ENCODE measurements at places on chromosomes 1 and 21.

- DNase-seq: peak; percentile 34
These were observed at the start of gene ZFP69 for GRCh38 chr1:40476924-40477677. Gene ZFP69, plus strand, starts transcription at chr1:40477290. Its CDS starts 2,072 bp downstream, at chr1:40479362.

GRCh38 chr1:114455102-114455785 lies 55.8 kb downstream of the TRIM33 start:
- DNase-seq: no peak

DNA sequence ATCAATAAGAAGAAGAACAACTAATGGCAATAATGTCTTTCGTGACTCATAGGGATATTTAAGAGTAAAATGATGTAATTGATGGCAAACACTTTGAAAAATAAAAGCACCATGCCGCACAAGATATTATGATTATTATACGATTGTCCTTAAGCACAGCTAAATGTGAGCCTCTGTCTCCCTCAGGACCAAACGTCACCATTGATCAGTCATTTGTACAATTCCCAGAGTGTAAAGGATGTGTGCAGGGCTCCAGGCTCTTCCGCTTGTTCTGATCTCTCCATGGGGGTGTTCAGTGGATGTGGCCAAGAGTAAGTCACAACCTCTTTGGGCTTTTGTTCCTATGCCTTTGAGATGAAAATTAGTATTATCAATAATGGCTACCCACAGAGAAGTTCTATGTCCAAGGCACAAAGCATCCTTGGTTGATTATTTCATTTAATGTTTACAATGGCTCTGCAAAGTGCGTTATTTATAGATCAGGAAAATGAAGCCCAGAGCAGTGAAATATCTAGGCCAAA lies 17.7 kb upstream of the C1orf87 start:
- DNase-seq: no peak

- DNase-seq: no peak
These were observed 353.9 kb upstream of the PKN2 start for GRCh38 chr1:88330201-88330600.

GRCh38 chr1:153058154-153058553 lies 842 bp upstream of the SPRR2A start:
- no peak for DNase-seq

DNA sequence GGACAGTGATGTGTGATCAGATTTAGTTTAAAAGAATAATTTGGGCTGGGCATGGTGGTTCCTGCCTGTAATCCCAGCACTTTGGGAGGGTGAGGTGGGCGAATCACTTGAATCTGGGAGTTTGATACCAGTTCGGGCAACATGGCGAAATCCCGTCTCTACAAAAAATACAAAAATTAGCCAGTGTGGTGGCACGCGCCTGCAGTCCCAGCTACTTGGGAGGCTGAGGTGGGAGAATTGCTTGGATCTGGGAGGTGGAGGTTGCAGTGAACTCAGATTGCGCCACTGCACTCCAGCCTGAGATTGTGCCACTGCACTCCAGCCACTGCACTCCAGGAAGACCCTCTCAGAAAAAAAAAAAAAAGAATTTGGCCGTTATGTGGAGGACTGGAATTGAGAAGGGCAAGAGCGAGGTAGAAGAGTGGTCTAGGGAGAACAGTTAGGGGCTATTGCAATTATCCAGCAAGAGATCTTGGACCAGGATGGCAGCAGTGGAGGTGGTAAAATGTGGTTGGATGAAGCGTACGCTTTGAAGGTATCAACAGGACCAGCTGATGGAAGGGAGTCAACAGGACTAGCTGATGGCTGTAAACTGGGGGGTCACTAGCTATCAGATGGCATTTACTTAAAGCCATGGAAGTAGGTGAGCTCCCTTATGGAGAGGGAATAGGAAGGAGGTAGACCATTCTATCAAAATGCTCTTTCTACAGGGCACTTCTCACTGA lies 9.6 kb downstream of the BTBD19 start:
- DNase-seq: no peak

DNA sequence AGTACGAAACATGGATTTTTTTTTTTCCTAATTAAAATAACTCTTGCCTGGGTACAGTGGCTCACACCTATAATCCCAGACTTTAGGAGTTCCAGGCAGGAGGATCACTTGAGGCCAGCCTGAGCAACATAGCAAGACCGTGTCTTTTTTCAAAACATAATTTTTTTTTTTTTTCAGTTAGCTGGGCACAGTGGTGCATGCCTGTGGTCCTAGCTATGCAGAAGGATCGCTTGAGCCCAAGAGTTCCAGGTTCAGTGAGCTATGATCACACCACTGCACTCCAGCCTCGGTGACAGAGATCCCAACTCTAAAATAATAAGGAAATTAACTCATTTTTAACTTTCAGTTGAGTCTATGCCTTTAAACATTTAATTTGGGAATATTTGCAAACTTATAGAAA lies 170.1 kb downstream of the NEK7 start:
- DNase-seq: no peak

DNA sequence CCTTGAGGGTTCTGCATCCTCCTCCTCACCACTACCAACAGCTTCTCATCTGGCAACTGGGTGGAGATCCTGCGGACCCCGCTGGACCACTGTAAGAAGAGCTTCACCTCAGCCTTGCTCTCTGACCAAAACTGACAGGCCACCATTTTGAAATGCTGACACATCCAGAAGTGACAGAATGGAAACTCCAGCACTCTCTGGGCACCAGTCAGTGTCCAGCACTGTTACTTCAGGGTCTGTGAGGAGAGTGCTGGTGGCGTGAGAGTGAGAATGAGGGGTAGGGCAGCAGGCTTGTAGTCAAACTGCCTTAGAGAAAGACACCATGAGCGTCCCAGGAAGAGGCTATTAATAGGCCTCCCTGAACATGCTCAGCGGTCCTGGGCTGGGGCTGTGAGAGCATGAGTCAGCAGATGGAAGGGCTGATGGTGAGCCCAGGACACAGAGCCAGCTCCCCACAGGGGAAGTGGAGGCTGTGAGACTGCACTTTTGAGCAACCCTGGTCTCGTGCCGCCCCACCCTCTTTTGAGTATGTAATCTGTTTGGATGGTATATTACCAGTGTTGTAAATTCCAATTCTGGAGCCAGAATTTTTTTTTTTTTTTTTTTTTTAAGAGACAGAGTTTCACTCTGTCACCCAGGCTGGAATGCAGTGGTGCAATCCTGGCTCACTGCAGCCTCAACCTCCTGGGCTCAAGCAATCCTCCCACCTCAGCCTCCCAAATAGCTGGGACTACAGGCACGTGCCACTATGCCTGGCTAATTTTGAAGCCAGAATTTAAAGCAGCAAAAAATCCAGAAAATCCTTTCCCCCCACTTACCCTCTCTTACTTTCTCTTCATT lies 34.4 kb upstream of the SLC30A1 start:
- peak; percentile 66 for DNase-seq

GRCh38 chr1:184002071-184002470 lies 35.5 kb downstream of the COLGALT2 start:
- no peak for DNase-seq

GRCh38 chr1:107057197-107058133 lies 991 bp downstream of the PRMT6 start:
- no peak for DNase-seq

- no peak for DNase-seq
These were observed 65.9 kb downstream of the CLIC6 start for GRCh38 chr21:34734696-34735095.

GRCh38 chr1:109817881-109818270 lies 54.2 kb upstream of the EPS8L3 start:
- DNase-seq: no peak

DNA sequence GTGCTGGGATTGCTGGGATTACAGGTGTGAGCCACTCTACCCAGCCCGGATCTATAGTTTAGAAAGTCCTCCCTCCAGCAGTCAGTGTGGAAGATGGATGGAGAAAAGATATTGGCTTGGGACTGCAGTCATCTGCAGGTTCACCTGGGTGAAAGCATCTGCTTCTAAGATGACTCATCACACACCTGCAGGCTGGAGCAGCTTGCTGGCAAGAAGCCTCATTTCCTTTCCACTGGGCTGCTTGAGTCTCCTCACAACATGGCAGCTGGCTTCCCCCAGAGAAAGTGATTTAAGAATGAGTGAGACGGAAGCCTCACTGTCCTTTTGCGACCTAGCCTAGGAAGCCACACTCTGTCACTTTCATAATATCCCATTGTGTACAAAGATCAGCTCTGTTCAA lies 50.0 kb downstream of the FOXO6 start:
- DNase-seq: no peak

DNA sequence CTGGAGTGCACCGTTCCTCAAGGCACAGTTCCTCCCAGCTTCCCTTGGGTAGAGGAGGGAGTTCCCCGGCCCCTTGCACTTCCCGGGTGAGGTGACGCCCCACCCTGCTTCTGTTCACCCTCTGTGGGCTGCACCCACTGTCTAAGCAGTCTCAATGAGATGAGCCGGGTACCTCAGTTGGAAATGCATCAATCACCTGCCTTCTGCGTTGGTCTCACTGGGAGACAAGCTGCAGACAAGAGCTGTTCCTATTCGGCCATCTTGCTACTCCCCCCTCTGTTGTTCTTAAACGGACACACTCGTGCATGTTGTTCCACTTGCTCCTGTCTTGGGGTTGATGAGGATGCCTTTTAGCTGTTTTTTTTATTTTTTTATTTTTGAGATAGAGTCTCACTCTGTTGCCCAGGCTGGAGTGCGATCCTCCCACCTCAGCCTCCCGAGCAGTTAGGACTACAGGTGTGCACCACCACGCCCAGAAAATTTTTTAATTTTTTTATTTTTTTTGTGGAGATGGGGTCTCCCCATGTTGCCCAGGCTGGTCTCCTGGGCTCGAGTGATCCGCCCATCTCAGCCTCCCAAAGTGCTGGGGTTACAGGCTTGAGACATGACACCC lies 3.0 kb upstream of the MORC3 start:
- DNase-seq: no peak

DNA sequence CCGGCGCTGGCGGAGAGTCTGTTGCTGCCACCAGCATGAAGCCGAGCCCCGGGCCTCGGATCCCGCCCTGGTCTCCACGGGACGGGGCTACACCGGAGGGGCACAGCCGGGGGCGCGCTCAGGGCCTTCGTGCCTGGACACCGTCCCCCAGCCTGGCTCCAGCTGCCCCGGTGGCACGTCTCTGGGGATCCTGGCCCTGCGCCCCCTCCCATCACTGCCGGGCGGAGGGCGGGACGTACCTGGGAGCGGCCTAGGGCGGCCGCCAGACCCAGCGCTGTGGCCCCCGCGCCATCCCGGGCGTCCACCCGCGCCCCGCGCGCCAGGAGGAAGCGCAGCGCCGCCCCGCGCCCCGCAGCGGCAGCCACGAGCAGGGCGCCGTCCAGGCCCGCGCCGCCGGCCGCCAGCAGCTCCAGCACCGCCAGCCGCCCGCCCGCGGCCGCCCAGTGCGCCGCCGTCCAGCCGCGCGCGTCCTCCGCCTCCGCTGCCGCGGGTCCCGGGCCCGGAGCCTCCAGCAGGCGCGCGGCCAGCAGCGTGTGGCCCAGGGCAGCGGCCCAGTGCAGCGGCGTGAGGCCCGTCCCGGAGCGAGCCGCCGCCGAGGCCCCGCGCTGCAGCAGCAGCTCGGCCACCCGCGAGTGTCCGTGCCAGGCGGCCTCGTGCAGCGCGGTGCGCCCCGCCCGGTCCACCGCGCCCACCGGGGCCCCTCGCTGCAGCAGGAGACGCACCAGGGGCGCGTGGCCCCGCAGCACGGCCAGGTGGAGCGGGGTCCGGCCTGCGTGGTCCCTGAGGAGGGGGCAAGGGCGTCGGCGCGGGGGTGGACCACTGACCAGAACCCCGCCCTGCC lies 1.0 kb downstream of the ANKRD65 start:
- DNase-seq: no peak

DNA sequence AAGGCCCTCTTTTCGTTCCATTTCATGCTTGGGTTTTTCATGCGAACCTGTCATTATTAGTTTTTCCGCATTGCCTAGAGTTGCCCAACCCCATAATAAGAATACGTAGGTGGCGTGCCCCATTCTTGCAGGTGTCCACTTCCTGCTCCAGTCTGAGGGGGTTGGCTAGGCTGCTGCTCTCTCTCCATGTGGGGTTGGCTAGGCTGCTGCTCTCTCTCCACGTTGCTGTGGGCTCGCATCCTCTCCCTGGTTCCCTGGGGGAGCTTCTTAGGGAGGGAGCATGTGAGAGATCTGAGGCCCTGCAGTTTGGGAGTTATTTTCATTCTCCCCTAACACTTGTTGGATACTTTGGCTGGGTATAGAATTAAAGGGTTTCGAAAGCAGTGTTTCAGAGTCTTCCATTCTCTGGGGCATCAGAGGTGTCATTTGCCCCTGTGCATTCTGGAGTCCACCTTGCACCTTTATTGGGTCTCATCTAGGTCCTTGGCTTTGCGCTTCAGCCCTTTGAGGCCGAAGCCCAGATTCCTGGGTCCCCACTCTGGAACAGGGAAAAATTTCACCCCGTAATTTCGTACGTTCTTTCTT lies 8.6 kb downstream of the C1orf35 start:
- DNase-seq: no peak

DNA sequence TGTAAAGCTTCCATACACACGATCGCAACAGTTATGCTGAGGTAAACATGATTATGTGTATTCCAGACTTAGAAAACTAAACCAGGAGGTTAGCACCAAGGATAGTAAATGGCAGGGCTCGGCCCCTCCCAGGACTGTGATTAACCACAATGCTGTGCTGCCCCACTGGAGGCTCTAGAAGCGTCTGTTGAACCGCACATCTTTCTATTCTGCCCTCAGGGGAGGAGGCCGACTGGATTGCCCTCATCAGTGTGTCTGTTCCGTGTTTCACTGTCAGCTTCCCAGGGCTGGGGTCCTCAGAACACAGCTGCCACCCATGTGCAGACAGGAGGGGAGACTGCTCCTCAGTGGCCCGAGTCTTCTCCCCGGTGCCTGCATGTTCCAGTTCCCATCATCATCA lies 12.8 kb upstream of the ASCL5 start:
- DNase-seq: no peak

GRCh38 chr1:18546026-18546425 lies 65.3 kb downstream of the KLHDC7A start:
- no peak for DNase-seq

- no peak for DNase-seq
These were observed 60.8 kb downstream of the NDUFS5 start for GRCh38 chr1:39086865-39087409.

DNA sequence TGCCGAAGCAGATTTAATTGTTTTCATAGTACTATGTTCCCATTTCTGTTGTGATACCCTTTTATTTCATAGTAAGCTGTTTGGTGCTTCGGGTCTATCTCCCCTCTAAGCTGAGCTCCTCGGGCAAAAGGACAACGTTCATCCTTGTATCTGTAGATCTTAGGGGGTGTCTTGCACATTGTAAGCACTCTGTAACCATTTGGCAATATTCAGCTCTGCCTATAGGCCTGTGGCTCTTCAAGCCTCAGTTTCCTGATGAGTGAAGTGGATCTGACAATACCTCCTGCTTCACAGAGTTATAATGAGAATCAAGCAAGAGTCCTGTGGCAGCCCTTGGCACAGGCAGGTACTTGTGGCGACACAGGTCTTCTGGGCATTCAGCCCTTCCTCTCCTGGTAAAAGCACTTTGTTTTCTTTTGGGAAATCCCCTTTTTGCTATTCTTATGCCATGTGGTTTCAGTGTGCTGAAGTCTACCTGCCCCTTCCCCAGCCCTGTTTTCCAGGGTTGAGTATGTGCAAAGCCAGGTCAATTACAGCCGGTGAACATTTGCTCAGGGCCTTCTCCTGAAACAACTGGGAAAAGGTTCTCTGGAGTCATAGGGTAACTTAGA lies 8.5 kb upstream of the EXO1 start:
- DNase-seq: no peak

GRCh38 chr1:225598847-225599246 lies 54.1 kb downstream of the ENAH start:
- no peak for DNase-seq

Data from bone marrow (tissue), 2 donors.